ENCODE measurements at places on chromosomes 4 and X. TPM values are rescaled to one million over a fixed set of nuclear protein-coding genes. Genes with fewer than 3 reads are reported as not detected.
A peak's percentile ranks its signal among the peaks of the same experiment; 100 is the strongest.

Gene ASB12
- 0.05 TPM for polyA plus RNA-seq

Gene PPBP
- not detected for polyA plus RNA-seq

Gene SGMS2
- 1.7 TPM for polyA plus RNA-seq

Gene NRK
- polyA plus RNA-seq, result not detected

Gene NPFFR2
- polyA plus RNA-seq, result not detected

Gene PLP1
- polyA plus RNA-seq, result 0.15 TPM

Gene CFI
- 284 TPM for polyA plus RNA-seq

- no peaks in the 10 kb centered on the region for H3K36me3 ChIP-seq
- DNase-seq, result no peak
- H3K4me1 ChIP-seq, result no peaks in the 10 kb centered on the region
- H3K27me3 ChIP-seq, result no peaks in the 10 kb centered on the region
These were observed 44.3 kb downstream of the ARSJ start for GRCh38 chr4:113935190-113935589.

DNA sequence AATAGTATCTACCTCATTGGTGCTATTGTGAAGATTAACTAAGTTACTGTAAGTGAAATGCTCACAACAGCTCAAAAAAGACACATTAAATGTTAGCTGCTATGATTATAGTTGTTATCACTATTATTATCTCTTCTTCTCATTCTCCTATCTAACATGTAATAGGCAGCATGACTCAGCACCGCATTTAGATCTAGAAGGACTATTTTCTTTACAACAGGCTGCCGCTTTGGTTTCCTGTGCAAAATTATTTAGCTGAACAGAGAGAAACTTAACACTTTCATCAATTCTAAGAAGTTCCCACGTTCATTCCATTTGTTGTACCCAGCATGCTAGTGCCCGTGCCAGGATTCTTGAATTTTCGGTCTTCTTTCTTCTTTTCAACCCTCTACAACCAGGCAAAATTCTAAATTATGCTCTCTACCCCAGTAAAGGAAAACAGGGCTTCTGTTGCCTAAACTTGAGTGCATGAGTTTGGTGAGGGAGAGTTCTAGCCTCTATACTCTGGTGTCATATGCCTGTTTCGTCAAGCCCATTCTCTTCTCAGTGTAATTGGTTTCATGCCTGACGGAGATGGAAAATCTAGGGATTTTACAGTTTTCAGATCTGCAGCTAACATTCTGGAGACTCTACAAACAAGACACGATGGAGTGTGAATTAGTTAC, 378.9 kb downstream of the PPP1R2C start:
- no peaks in the 10 kb centered on the region for H3K36me3 ChIP-seq
- no peaks in the 10 kb centered on the region for H3K27me3 ChIP-seq
- H3K27ac ChIP-seq, result no peak overlapping the region
- DNase-seq, result no peak
- H3K4me3 ChIP-seq, result no peak overlapping the region

- H3K27me3 ChIP-seq, result no peaks in the 10 kb centered on the region
- no peak for DNase-seq
- H3K4me1 ChIP-seq, result no peaks in the 10 kb centered on the region
- no peak overlapping the region for H3K4me3 ChIP-seq
These were observed 516.8 kb downstream of the CFAP47 start for GRCh38 chrX:36436361-36436760.

DNA sequence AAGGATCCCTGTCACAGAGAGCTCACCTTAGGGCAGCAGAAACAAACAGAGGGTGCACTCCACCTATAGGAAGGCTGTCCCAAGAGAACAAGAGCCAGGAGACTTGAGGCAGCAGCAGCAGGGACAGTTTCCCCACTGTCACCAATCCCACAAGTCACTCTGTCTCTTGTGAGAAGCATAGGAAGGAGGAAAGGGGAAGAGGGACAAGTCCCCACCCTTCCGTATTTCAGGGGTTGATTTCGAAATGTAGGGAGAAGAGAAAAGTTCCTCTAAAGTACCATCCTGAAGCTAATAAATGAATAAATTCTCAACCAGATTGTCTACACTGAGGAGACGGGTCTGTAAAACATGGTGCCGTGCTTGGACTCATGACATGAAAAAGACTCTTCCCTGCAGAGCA, 9.5 kb upstream of the TLR8 start:
- no peaks in the 10 kb centered on the region for H3K4me1 ChIP-seq
- no peak for DNase-seq
- no peak overlapping the region for H3K4me3 ChIP-seq
- no peaks in the 10 kb centered on the region for H3K36me3 ChIP-seq

DNA sequence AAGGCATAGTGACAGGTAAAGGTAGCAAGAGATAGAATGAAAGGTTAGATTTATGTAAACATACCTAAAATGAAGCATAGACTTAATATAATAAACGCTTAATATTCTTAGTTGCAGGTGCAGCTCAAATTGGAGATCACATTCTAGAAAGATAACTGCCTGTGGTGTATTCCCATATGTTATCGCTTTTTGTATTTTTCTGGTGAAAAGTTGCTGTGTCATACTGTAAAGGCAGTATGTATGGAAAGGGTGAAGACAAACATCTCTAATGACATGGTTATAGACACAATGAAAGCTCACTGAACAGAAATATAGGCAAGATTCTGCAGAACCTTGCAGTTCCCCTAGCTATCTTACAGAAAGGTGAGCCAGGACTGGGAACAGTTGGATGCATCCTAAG, 240.3 kb downstream of the DCLK2 start:
- H3K4me1 ChIP-seq, result no peaks in the 10 kb centered on the region
- H3K4me3 ChIP-seq, result no peak overlapping the region
- no peak overlapping the region for H3K27ac ChIP-seq
- H3K36me3 ChIP-seq, result 0 out of 3 replicates have a peak, but pooled peaks cover 2% of the 10 kb centered on the region
- no peaks in the 10 kb centered on the region for H3K27me3 ChIP-seq
- DNase-seq, result no peak

GRCh38 chrX:153551135-153551534, 33.7 kb downstream of the ATP2B3 start:
- no peak overlapping the region for H3K27ac ChIP-seq
- H3K4me1 ChIP-seq, result peaks cover 5% of the 10 kb centered on the region
- no peaks in the 10 kb centered on the region for H3K36me3 ChIP-seq
- H3K27me3 ChIP-seq, result peaks cover 41% of the 10 kb centered on the region
- H3K4me3 ChIP-seq, result no peak overlapping the region

- no peak overlapping the region for H3K4me3 ChIP-seq
- no peaks in the 10 kb centered on the region for H3K36me3 ChIP-seq
- no peak overlapping the region for H3K27ac ChIP-seq
- no peak for DNase-seq
- H3K4me1 ChIP-seq, result no peaks in the 10 kb centered on the region
These were observed 194.5 kb upstream of the EDA2R start for GRCh38 chrX:66833426-66833825.

- no peak overlapping the region for H3K4me3 ChIP-seq
- peak; percentile 7 for DNase-seq
These were observed 31.3 kb upstream of the ANXA5 start for GRCh38 chr4:121728066-121728465.
